ENCODE measurements at places on chromosomes 4 and X.

- DNase-seq = no peak
Measured at GRCh38 chr4:136637071-136637777, 895.1 kb downstream of the PCDH18 start.

GRCh38 chr4:163966612-163967011 is 472.1 kb downstream of the TMA16 start:
- no peak for DNase-seq

DNA sequence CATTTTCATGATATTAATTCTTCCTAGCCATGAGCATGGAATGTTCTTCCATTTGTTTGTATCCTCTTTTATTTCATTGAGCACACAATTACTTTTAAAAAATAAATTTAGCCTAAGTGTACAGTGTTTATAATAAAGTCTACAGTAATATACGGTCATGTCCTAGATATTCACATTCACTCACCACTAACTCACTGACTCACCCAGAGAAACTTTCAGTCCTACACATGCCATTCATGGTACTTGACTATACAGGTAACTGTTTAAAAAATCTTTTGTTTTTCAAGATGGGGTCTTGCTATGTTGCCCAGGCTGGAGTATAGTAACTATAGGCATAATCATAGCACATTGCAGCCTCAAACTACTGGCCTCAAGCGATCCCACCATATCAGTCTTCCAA is 348.1 kb downstream of the RAPGEF2 start:
- no peak for DNase-seq

DNA sequence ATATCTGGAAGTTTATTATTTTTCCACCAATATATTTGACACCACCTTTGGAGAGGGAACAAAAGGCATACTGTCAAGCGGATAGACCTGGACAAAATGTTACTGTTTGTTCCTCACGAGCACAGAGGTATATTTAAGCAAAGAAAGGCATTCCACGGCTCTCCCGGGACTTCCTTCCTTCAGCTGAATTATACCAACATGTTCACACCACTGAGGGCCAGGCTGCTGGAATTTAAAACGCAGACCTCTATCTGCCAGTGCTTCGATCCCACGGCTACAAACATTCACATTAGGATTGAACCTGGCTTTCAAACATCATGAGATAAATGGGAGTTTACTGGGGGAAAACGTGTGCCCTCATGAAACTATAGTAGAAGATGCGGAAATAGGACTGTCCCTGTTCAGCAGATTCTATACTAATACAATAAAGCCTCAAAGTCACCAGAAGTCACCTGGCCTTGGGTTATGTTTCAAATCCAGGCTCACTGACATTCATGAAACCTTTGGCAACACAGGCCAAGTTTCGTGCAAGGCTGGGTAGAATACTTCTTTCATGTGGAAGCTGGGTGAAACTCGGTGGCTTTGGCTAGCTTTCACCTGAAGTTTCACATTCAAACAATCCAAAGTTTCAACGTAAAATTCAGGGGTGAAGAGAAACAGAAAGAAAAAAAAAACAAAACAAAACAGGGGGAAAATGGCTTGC is 39.5 kb downstream of the SORBS2 start:
- DNase-seq = no peak

DNA sequence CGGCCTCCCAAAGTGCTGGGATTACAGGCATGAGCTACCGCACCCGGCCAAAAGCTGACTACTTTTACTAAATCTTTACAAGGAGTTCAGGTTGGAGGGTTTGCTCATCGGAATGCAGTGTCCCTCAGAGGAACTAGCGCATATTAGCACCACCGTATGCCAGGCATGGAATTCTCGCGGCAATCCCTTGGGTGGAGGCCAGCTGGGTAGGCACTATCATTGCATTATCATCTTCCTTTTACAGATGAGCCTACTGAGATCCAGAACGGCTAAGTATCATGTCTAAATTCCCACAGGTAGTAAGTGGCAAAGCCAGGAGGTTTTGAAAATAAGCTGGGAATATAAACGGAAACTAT is 6.1 kb upstream of the CXorf66 start:
- no peak for DNase-seq

DNA sequence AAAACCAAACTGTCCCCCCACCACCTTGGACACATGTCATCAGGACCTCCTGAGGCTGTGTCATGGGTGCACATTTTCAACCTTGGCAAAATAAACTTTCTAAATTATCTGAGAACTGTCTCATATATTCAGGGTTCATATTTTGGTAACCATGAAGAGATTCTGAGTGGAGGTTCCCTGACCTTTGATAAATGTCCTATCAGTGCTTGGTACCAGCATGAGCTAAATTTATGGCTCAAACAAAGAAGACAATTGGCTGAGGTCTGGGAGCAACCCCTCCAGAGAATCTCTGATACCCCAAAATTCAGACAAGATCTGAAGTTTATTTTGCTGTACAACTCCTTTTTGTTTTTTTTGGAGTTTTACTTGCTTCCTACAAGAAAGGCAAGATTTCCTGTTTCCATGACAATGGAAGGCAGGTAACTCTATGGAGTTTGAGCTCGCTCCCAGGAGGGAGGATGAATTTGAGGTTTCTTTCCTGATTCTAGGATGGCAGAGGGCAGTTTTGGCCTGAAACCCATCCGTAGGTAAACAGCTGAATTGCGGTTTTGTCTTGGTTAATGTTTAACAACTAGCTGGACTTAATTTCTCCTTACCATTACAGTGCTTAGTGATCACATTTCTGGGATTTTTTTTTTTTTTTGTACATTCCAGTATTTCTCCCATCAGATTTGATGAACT is 14.5 kb downstream of the UGT2B15 start:
- no peak for DNase-seq

GRCh38 chrX:20623448-20623847 is 356.7 kb upstream of the RPS6KA3 start:
- no peak for DNase-seq

GRCh38 chr4:137664416-137664815 is 132.1 kb upstream of the PCDH18 start:
- DNase-seq = no peak

DNA sequence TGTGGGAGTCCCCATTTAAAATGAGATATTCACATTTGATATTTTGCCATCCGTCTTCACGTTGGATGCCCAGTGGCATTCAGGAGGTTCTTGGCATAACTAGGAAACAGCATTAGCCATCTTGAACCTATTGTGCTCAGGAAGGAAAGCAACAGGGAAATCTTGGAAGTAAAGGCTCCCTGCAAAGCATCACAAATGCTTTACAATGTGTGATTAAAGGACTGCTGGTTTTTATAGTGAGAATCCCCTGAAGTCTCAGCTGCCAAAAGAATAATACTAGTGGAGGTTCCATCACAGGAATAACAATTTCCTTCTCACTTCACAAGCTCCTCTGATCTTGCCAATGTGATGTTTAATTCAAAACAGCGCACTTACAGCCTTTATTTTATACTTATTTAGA is 49.7 kb upstream of the NPNT start:
- DNase-seq = no peak

DNA sequence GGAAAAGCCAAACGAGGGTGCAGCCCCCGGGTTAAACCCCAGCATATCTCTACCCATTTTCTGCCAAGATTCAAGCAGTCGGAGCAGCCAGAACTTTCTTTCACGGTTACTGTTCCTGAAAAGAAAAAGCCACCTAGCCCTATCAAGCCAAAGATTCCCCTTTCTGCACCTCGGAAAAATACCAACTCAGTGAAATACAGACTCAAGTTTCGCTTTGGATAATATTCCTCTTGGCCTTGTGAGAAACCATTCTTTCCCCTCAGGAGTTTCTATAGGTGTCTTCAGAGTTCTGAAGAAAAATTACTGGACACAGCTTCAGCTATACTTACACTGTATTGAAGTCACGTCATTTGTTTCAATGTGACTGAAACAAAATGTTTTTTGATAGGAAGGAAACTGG is 20.0 kb downstream of the FGF5 start:
- no peak for DNase-seq

- DNase-seq = no peak
Measured at GRCh38 chr4:185395238-185395955, at the start of gene LRP2BP. Gene LRP2BP (minus strand): TSS chr4:185395924. CDS start chr4:185378186, 17,738 bp downstream.

DNA sequence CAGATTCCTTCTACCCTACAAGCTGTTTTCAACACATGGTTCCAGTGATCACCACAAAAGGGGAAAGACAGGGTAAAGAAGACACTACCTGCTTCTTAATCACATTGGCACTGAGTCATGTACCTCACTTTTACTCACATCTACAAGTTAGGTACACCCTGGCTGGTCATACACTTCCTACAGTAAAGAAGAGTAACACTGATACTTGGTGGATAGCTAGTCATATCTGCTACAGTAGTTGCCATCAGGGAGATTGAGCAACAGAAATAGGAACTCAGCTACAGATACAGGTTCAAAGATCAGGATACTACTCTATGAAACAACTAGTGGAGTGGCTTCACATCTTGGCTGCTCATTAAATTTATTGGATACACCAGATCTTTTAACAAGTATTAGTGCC is 105.4 kb upstream of the DIAPH2 start:
- DNase-seq = no peak

DNA sequence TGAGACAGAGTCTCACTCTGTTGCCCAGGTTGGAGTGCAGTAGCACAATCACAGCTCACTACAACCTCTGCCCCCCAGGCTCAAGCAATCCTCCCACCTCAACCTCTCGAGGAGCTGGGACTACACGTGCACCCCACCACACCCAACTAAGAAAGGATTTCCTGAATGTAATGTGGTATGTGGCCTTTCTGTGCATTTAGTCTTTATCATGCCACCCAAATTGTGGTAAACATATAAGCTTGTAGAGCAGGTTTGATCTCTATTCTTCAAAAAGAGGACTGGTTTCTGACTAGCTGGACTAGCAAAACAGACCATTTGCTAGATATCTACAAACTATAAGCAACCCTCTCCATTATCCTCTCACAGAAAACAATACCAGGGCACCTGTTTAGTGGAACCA is 33.6 kb downstream of the ELOVL6 start:
- DNase-seq = no peak

GRCh38 chr4:77025643-77026321 is 50.0 kb downstream of the CCNI start:
- no peak for DNase-seq

GRCh38 chrX:110806145-110806544 is 10.5 kb upstream of the CHRDL1 start:
- no peak for DNase-seq

GRCh38 chr4:15515106-15515505 is 45.4 kb downstream of the CC2D2A start:
- DNase-seq = no peak

- DNase-seq = no peak
Measured at GRCh38 chr4:152981278-152981677, 45.2 kb downstream of the FHDC1 start.

DNA sequence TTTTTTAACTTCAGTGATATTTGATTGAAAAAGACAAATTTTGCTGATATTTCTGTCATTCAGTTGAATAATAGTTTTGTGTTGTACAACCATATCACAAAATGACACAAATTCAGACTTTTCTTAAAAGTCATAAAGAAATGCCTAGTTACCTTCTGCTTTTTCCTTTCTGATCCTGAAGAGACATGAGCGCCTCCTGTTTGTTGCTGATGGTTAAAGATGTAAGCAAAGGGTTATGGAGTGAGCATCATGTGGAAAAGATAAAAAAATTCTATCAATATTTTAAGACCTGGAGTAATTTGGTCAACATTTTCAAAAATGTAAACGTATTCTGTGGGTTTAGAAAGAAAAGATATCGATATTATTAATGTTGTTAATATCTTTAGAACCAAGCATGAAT is 669.9 kb upstream of the NR3C2 start:
- no peak for DNase-seq

DNA sequence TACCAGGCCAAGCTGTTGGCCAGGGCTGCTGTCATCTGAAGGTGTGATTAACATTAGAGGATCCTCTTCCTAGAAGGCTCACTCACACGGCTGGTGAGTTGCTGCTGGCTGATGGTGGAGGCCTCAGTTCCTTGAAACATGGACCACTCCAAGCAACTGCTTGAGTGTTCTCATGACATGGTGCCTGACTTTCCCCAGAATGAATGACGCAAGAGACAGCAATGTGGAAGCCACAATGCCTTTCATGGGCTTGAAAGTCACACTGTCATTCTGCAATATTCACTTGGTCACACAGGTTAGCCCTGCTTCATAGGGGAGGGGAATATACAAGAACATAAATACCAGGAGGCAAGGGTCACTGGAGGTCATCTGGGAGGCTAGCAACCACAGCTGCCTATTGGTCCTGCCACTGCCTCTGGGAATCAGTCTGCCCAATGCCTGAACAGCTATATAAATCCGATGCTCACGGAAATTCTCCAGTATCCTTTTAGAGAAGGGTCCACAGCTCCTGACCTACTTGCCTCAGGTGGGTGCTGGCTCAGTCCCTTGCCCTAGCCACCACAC is 97.1 kb upstream of the MAML3 start:
- DNase-seq = no peak

GRCh38 chrX:23494741-23495140 is 160.1 kb downstream of the PTCHD1 start:
- DNase-seq = no peak

DNA sequence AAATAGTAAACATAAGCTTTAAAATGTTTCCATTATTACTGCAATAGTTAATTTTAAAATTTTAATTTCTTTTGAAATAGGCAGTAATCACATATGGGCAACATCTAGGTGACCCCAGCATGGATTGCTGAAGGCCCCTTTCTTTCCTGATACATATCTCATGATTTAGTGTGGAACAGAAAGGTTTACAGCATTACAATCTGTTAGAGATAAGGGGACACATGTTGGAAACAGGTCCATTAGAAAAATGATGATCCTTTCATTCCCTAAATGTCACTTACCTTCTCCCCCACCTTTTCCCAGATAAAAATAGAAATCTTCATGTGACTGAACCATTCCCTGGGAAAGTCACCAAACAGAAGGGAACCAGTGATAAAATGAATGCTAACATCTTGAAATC is 90.4 kb downstream of the RASL11B start:
- DNase-seq = no peak

GRCh38 chr4:32140636-32141035 is 1420.5 kb downstream of the PCDH7 start:
- DNase-seq = no peak

- no peak for DNase-seq
Measured at GRCh38 chrX:108397627-108398391, 40.4 kb downstream of the COL4A6 start.

- no peak for DNase-seq
Measured at GRCh38 chr4:20592663-20593062, 107.6 kb upstream of the PACRGL start.

- no peak for DNase-seq
Measured at GRCh38 chr4:2259541-2260343, 2.2 kb downstream of the MXD4 start.

DNA sequence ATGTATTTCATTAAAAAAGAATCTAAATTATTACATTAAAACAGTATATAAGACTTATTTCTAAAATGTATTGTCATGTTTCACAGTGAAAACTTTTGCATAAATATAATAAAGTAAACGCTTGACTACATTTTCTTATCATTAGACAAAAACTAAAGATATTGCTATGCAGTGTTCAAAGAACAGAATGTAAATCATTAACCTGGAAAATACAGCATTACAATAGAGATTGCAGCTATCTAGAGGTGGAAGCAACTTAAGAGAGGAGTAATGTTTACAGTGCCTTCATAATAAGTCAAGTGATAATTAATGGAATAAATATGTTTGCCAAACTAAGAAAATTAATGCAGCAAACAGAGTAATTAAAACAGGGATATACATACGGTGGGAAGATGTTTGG is 940.9 kb downstream of the FSTL5 start:
- DNase-seq = no peak
